ENCODE measurements at places on chromosomes 13 and 19.

GRCh38 chr19:18771328-18772242, 19.5 kb downstream of the COMP start:
- DNase-seq: no peak

GRCh38 chr19:38209671-38210457, 14.2 kb downstream of the DPF1 start:
- DNase-seq: no peak

GRCh38 chr19:54551293-54551692, 22.3 kb upstream of the LILRA2 start:
- no peak for DNase-seq

GRCh38 chr19:55694241-55694655, 19.2 kb downstream of the EPN1 start:
- DNase-seq: no peak

- no peak for DNase-seq
Measured at GRCh38 chr13:36917311-36917710, 2.7 kb downstream of the SMAD9 start.

GRCh38 chr19:2540646-2541454, 64.9 kb downstream of the GADD45B start:
- DNase-seq: no peak

GRCh38 chr13:97194479-97194878, 27.7 kb upstream of the MBNL2 start:
- DNase-seq: no peak

DNA sequence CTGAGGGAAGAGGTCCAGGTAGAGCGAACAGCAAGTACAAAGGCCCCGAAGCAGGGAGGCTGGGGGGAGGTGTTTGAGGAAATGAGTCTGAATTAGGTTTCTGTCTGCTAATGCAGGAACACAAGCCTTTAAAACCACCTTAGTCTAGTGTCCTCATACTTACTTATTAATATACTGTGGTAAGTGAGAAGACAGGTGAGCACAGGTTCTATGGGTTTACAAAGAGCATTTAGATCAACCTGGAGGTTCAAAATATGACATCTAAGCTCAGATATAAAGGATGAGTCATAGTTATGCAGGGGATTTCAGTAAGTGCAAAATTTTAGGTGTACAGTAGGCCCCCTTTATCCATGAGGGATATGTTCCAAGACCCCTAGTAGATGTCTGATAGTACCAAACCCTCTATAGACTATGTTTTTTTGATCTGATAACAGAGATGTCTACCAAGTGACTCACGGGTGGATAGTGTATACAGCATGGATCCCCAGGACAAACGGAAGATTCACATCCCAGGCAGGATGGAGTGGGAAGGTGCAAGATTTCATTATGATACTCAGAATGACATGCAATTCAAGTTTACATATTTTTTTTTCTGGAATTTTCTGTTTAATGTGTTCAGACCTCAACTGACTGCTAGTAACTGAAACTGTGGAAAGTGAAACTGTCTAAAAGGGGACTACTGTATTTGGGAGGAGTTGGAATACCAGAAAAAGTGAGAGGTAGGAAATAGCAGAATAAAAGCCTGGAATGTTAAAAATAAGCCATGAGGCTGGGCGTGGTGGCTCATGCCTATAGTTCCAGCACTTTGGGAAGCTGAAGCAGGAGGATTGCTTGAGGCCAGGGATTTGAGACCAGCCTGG, 18.2 kb upstream of the MED4 start:
- no peak for DNase-seq

- DNase-seq: no peak
Measured at GRCh38 chr13:43054803-43055802, 31.7 kb downstream of the DNAJC15 start.

GRCh38 chr13:57409656-57410055, 221.9 kb upstream of the PCDH17 start:
- no peak for DNase-seq

- DNase-seq: no peak
Measured at GRCh38 chr19:46618670-46619231, 6.1 kb downstream of the PTGIR start.

DNA sequence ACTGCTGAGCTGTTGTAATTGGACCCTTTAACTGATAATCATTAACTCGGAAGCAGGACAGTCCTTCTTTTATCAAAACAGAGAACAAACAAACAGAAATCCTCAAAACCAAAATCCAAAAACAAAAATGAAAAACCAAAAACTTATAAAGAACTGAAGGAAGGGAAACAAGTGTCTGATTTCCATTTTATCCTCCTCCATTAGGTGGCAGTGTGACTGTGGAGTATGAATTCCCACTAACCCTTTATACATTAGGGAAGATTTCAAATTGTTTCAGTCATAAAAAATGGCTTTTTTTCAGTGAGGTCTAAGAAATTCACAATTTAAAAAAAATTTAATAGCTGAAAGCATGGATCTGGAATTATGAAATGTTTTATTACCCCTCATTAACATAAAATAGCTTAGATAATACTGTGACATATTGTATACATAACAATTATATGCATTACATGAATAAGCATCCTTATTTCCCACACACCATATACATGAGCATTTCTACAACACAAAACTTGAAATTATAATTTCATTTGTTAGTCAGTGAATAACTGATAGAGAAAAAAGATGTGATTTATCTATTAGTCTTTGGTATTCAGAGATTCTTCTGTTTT, 1074.3 kb upstream of the PCDH9 start:
- no peak for DNase-seq

DNA sequence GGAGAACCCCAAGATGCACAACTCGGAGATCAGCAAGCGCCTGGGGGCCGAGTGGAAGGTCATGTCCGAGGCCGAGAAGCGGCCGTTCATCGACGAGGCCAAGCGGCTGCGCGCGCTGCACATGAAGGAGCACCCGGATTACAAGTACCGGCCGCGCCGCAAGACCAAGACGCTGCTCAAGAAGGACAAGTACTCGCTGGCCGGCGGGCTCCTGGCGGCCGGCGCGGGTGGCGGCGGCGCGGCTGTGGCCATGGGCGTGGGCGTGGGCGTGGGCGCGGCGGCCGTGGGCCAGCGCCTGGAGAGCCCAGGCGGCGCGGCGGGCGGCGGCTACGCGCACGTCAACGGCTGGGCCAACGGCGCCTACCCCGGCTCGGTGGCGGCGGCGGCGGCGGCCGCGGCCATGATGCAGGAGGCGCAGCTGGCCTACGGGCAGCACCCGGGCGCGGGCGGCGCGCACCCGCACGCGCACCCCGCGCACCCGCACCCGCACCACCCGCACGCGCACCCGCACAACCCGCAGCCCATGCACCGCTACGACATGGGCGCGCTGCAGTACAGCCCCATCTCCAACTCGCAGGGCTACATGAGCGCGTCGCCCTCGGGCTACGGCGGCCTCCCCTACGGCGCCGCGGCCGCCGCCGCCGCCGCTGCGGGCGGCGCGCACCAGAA, 1.1 kb downstream of the SOX1 start:
- DNase-seq: no peak

GRCh38 chr13:98509271-98510155, 67.4 kb downstream of the STK24 start:
- peak; percentile 34 for DNase-seq

- DNase-seq: no peak
Measured at GRCh38 chr19:38730731-38731589, 13.3 kb downstream of the CAPN12 start.

GRCh38 chr19:27734496-27735220, 1478.3 kb downstream of the UQCRFS1 start:
- no peak for DNase-seq

DNA sequence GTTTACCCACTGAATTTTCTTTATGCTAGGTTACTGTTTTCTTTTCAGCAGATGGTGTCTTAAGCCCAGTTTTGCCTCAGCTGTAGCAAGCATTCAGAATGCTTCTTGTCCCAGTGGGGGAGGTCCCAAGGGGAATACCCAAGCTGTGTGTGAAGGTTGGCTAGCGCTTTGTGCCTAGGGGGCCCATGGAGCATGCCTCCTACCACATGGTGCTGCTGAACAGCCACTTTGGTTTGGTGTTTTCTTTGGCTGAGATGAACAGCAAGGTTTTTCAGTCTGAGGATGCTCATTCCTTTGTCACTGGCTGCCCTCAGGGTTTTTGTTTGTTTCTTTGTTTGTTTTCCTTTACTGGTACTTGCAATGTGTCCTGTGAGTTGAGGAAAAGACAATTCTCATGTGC, 99.0 kb downstream of the PCDH20 start:
- DNase-seq: no peak

DNA sequence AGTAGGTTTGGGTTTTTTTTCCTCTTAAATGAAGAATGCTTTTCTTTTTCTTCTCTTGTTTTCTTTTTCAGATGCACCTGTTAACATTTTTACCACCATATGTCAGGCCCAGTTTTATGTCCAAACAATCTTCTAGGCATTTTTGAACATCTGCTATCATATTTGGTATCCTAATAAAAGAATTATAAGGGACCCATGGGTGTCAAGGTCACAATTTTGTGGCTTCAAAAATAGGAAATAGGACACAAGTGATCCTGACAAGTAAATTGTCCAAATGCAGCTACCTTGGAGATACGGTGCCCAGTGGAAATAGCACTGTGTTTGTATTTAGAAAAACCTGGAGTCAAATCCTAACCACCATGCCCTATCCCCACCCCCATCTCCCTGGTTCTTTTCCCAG, 270.3 kb downstream of the MZT1 start:
- DNase-seq: no peak

DNA sequence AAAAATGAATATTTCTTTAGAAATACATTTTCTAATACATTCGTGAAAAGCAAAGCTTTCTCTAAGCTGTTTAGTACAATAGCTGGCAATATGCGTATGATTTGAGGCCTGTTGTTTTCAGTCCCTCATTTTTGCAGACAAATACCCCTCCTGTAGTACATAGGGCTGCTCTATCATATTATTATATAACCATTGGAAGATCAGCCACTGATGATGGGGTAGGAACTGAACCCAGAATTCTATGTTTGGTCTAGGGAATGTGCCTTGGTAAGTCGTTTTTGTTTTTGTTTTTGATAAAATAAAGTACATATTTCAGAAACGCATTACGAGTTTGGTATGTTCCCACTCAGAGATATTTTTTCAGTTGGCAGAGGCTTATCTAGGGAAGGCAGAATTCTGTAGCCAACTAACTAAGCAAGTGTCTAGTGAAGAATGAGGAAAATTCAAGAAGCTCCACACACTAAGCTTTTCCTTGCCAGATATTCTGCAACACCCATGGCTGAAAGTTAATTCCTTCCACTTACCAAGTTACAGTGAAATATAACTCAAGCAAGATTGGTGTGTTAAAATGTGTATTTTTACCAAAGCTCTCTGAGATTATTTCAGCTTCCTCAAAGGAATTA, 656.9 kb upstream of the MIR17HG start:
- DNase-seq: no peak

GRCh38 chr19:33377586-33378475, 4.3 kb downstream of the CEBPG start:
- DNase-seq: no peak

- no peak for DNase-seq
Measured at GRCh38 chr19:37992761-37993160, 85.8 kb downstream of the SIPA1L3 start.

DNA sequence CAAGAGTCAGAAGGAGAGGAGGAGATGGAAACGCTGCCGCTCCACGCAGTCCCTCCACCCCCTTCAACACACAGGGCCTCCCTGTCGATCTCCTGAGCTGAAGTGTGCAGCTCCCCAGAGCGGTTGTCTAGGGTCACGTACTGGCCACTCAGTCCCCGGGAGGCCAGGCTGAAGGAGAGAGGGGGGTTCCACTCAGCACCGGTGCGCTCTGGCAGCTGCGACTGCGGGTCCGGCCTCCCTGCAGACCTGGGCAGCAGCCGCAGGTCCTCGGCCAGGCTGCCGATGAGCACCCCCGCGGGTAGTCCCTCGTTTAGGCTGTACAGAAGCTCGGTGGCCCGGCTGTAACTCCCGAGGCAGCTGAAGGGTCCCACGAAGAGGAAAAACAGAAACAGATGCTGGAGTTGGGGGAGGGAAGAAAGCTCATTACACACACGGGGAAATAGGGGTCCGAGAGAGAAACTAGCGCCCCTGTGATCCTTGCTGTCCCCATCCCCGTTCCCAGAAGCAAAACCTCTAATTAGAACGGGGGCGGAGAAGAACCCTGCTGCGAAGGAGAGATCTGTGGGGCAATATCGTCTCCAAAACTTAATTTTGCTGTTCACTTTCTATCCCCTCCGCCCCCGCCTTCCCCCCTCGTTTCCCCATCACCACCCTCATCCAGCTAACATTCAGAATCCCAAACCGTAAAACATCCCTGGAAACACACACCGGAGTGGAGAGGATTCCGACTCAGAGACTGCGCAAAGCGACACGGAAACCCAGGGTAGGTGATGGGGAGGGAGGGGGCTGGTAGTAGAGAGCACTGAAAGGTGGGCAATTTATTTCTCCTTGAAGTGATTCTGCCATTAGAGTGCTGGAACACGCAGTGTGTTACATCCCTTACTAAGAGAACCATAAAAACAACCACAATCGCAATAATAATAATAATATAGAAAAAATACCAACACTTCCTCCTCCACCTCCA, 1.8 kb downstream of the PCDH20 start:
- DNase-seq: no peak

- DNase-seq: peak; percentile 69
Measured at GRCh38 chr19:43526884-43527859, at the start of gene ETHE1. Gene ETHE1 (minus strand): TSS chr19:43527201. CDS start chr19:43527177, 24 bp downstream.

DNA sequence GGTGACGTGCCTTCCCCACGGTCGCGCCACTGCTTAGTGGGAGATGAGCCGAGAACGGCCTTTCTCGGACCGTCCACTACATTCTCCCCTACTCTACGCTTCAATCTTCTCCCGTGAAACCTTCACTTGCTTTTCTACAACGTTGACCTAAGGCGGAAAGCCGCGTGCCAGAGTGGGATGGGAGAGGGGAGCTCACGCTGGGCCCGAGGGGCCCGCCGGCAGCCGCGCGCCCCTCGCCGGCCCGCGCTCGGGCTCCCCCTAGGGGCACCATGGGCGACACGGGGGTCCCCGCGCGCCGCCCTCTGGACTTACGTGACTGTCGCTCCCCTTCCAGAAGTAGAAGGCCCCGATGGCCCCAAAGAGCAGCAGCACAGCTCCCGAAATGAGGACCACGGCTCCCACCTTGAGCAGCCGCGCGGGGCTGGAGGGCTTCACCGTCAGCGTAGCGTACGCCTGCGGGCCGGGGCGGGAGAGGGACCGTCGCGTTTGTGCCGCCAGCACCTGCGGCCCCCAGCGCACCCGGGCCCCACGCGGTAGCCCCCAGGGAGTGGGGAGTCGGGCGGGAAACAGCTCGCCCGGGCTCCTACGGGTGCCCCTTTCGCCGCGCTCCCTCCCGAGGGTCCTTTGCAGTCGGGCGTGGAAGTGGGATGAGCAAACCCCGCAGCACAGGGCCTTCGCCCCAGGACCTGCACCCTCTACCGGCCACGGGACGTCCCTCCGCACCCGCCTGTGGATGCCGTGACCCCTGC, 727 bp downstream of the CNMD start:
- DNase-seq: peak; percentile 10

- no peak for DNase-seq
Measured at GRCh38 chr13:102845289-102845629, 573 bp upstream of the ERCC5 start.

All from stimulated activated CD4-positive, alpha-beta T cell treated with anti-CD3 and anti-CD28 coated beads, Interleukin-2, amount 100 ng/mL, for 48 hours (primary cell).